ENCODE measurements at places on chromosomes 1 and 21.

GRCh38 chr1:6523566-6523965, 30.7 kb downstream of the NOL9 start:
- peak; percentile 55 for DNase-seq

DNA sequence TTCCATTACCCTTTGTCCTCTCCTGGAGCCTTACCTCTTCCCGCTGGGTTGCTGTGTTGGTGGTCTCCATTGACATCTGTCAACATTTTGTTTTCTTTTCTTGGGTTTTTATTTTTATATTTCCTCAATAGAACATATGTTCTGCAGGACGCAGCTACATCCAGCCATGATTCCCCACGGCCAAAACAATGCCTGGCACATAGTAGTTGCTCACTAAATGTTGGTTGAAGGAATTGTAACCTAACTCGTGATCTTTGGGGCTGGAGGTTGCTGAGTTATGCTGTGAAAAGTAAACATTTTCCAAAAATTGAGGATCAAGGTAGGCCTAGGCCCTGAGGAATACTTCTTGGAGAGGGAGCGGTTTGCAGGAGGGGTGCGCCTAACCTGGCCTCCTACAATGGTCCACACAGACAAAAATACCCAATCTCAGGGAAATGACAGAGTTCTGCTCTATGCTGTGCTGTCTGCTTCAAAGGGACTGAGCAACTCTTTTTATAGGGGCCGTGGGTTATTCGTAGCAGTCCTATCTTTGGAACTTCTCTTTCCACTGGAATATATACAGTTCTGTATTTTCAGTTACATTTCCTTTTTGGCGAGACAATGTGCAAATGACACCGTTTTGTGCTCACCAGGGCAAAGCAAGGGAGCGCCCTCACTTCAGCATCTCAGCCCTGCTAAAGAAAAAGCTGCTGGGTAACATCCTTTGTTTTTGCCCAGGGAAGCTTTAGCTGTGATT, 1.4 kb downstream of the PDPN start:
- DNase-seq, result no peak

DNA sequence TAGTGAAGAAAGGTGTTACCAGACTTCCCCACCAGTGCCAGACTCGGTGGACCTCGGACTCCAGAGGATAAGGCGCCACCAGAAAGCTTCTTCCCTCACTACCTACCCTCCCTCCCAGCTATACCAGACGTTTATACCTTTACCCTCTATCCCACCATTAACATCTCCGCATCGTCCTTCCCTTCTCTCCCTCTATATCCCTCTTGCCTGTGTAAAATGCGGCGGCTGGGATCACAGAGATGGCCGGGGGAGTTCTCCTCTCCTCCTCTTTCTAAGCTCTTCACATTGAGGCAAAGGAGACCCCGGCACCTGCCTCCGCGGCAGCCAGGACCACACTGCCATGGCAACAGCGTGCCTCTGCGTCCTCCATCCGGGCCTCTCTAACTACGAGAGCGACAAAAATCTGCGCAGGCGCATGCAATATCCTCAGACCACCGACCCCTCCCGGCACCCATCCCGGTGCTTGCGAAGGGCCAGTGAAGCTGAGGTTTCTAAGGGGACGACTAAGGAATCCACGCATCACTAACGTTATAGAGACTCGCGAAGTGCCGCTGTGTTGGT, at the start of gene CCDC181:
TSS of gene CCDC181 (minus strand) at position 394 of the 561 bp plus-strand sequence. CDS start 2,547 bp downstream, outside the sequence.
- peak; percentile 78 for DNase-seq

GRCh38 chr1:22803833-22804232, 93.2 kb downstream of the EPHB2 start:
- no peak for DNase-seq

DNA sequence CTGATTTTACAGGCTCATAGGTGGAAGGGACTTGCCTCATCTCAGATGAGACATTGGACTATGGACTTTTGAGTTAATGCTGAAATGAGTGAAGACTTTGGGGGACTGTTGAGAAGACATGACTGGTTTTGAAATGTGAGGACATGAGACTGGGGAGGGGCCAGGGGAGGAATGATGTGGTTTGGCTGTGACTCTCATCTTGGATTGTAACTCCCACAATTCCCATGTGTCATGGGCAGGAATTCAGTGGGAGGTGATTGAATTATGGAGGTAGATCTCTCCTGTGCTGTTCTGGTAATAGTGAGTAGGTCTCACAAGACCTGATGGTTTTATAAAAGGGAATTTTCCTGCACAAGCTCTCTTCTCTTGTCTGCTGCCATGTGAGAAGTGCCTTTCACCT, 20.8 kb downstream of the SCYL3 start:
- DNase-seq, result no peak

DNA sequence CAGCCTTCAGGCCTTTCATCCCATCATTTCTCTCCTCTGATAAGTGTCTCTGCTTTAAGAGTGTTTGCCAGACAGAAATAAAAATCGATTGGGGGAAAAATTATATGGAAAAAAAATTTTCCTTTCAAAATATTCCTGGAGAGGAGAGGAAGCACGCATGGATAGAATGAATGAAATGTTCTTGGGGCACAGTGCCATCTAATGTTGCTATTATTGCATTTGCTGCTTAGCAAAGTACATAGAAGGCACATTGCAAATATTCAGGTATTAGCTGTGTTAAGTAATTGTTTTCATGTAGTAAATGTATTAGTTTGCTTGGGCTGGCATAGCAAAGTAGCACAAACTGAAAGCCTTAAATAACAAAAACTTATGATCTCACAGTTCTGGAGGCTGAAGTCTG, 18.1 kb downstream of the B3GALT5 start:
- no peak for DNase-seq

Measured in hepatocyte (in vitro differentiated cells).